Renal cortex interstitium (tissue), 15 donors: ENCODE measurements at places on chromosomes 2 and 18.

DNA sequence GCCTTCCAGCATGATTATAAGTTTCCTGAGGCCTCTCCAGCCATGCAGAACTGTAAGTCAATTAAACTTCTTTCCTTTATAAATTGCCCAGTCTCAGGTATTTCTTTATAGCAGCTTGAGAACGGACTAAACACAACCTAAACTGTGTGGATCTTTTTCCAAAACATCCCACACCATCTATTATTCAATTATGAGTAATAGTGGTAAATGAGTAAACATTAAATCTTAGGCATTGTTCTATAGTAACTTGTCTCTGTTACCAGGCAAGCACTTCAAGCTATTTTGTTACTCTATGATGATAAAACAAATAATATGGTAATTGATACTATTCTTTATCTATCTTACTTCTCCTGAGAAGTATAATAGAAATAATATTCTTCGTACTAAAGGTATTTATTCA is 536.9 kb upstream of the CHAC2 start:
- DNase-seq, result no peak

DNA sequence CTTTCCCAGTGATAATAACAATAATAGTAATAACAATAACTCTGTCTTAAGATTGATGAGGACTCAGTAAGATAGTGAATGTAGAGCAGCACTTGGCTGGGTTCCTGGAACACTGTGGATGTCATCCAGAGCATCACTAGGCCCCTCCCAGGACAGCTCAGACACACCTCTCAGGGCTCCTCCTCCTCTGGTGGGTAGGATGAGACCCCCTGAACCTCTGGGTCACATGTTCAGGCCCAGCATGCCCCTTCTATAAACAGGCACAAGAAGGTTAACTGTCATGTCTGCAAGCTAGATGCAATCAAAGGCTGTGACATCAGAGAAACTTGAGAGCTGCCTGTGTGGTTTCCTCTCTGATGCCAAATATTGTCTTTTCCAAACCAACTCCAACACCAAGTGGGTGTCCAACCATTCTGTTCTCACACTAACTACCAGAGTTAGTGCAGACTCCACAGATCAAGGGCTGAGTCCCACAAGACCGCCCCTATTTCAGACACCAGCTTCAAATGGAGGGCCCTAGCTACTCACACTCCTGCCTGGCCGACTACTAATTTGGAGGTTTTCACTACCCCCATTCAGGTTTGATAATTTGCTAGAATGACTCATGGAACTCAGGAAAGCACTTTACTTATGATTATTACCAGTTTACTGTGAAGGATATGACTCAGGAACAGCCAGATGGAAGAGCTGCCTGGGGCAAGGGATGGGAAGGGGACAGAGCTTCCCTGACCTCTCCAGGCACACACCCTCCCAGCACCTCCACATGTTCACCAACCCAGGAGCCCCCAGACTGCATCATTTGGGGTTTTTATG is 46.4 kb upstream of the BZW1 start:
- DNase-seq, result no peak

DNA sequence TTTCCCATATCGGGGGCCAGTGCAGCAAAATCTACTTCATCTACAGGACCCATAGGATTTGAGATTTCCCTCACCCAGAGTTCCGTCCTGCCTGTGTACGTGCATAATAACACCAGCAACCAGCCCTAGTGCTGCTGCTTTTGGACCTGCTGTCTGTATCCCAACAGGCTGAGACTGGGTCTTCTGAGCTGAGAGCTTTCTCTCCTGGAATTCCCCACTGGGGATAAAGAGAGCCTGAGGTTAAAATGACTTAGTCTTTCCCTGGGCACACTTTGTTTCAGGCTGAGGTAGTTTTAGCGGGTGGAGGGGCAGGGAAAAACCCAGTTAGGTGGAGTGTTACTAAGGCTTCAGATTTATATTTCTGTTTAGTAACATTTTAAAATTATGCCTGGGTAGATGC is 62.5 kb downstream of the SERTAD2 start:
- DNase-seq, result no peak

GRCh38 chr2:163200741-163201140 is 362.2 kb upstream of the KCNH7 start:
- DNase-seq, result no peak

DNA sequence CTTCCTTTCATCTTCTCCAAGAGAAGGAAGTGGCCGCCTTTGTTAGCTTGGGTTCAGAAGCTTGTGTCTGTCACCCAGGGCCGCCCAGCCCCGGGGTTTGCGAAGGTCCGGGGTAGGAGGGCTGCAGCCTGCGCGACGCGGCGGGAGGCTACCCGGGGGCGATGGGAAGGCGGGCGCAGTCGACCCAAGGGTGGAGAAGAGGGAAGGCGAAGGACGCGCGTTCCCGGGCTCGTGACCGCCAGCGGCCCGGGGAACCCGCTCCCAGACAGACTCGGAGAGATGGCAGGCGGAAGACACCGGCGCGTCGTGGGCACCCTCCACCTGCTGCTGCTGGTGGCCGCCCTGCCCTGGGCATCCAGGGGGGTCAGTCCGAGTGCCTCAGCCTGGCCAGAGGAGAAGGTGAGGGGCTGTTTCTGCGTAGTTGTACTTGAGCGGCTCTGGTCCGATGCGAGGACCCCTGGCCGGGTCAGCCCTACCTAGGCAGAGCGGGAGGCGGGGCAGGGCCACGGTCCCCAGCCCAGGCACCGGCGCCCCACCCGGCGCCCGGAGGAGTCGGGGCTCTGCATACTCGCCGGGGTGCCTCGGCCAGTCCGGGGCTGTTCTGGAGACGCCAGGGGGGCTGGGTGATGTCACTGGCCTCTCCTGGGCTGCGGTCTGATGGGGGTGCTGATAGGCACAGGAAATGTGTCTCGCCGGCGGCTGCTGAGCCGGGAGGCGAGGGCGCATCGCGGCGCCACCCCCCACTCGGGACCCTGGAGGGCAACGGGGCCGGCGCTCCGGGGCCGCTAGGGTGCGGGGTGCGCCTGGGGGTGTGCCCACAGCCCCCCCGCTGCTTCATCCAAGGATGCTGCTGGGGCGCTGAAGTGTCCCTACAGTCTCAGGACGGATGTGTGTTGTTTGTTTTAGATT is at the start of gene QPCT:
TSS of gene QPCT (plus strand) at position 178 of the 909 bp plus-strand sequence. CDS start at position 280, 102 bp downstream.
- peak; percentile 49 for DNase-seq

GRCh38 chr2:217330647-217331046 is 470.8 kb upstream of the TNP1 start:
- no peak for DNase-seq

- no peak for DNase-seq
These were observed 12.1 kb downstream of the ABCG5 start for GRCh38 chr2:43826305-43827250.

DNA sequence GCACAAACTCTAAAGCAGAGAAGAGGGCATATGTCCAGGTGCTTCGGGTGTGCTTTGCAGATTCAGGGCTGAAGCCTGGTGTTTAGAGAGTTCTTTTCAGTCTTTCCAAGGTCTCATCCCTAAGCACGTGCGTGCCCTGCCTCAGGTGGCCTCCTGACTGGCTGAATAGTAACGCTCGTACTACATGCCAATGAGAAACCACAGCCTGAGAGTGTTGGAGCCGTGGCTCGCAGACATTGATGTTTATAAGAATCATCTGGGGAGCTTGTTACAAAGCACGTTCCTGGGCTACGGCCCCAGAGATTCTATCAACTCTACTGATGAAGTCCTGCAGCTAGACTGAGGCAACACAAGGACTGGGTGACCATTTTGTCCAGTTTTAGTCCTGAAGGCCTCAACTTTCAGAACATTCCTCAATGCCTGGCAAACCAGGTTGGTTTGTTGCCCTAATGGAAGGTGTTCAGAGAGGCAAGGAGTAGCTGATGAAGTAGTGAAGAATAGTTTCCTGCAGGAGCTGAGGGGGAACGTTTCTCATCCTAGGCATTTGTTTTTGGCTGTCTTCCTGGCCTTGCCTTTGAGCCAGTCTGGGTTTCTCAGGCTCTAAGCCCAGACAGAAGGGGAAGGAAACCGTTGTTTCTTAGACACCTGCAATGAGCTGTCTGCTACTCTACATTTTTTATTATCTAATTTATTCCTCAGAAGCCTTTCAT is 31.5 kb upstream of the HAAO start:
- DNase-seq, result no peak

GRCh38 chr2:37767959-37768925 is 96.8 kb upstream of the CDC42EP3 start:
- DNase-seq, result peak; percentile 59

DNA sequence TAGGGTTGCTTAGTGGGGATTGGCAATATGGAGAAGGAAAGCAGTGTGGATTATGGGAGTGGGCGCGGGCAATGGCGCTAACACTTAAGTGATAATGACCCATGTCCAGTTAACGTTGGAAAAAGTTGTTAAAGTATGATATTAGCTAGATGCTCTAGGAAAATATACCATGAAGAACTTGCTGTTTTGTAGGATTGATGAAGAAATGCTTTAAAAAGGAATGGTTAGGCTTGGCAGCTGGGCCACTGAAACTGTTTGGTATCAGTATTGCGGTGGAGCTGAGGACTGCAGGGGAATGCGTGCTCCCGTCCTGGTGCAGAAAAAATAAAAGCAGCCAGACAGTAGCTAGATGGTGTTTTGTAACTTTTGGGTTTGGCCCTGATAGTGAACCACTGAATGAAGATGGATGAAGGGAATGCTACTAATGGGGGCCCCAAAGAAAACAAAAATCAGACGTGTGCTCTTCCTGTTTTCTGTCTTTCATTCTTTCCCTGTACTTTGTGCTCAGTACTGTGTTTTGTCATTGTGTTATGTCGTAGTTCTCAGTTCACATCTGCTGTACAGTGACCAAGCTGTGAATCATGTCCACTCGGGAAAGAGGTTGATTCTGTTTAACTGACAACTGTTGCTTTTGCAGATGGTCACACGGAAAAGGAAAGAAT is 999 bp downstream of the INSIG2 start:
- DNase-seq, result no peak

- DNase-seq, result no peak
These were observed 92.2 kb upstream of the PID1 start for GRCh38 chr2:229363185-229363814.

GRCh38 chr2:105674401-105674800 is 70.3 kb upstream of the NCK2 start:
- DNase-seq, result peak; percentile 47
